Thoracic aorta (tissue), 2 donors: ENCODE measurements at places on chromosomes 16 and 17.

GRCh38 chr16:50276801-50277555, 10.6 kb downstream of the ADCY7 start:
- no peak for DNase-seq

- no peak for DNase-seq
These were observed 14.4 kb upstream of the CBX8 start for GRCh38 chr17:79811011-79811867.

DNA sequence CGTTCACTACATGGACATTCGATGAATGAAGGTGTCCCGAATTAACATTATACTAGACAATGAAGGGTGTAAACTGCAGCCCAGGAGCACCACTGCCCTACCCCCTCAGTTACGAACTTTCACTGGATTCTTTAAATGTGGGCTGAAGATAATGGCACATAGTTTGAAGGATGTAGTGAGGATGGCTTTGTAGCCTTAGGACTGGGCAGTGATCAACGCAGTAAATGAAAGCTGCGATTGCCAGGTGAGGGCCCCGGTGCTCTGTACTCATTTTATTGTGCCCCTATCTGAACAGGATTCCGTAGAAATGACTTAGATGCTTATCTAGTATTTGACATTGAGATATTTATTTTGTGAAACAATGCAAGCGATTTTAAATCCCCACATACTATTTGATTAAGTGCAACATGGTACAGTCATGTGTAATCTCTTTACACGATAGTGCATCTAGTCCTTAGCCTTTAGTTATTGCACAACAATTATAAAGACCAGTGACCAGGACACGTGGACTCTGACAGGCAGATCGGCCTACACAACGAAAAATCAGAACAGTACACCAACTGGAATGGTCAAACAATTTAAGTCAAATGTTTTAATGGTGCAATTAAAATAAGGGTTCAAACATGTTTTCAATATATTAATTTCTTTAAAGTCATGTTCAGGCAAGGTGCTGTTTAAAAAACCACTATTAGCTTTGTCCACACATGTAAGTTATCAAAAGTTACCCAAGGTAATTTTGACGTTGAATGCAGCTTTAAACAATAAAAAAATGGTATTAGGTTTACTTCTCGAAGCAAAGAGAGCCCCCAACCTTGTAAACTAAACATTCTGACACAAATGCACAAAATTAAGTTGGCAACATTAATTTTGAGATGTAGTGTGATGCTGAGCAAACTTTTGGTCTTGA, 17.4 kb upstream of the ERN1 start:
- DNase-seq: no peak

- DNase-seq: peak; percentile 44
These were observed 26.3 kb downstream of the NFE2L1 start for GRCh38 chr17:48074322-48075081.

DNA sequence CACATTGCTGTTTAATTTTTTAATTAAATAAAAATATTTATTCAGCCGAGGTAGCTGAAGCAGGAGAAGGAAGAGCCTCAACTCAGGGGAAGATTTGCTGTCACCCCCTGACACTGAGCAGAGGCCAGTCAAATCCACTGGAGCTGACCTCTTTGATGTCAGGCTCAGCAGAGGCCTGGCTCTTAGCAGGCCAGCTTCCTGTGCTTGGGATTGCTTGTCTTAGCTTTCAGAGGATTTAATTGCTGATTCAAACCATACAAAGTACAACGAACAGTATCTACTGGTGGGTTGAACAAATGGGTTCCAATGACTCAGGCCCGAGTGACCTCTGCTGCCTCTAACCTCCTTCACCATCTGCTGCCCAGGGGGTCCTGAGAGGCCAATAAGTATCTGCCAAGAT, 417.0 kb upstream of the HSBP1 start:
- DNase-seq: no peak

DNA sequence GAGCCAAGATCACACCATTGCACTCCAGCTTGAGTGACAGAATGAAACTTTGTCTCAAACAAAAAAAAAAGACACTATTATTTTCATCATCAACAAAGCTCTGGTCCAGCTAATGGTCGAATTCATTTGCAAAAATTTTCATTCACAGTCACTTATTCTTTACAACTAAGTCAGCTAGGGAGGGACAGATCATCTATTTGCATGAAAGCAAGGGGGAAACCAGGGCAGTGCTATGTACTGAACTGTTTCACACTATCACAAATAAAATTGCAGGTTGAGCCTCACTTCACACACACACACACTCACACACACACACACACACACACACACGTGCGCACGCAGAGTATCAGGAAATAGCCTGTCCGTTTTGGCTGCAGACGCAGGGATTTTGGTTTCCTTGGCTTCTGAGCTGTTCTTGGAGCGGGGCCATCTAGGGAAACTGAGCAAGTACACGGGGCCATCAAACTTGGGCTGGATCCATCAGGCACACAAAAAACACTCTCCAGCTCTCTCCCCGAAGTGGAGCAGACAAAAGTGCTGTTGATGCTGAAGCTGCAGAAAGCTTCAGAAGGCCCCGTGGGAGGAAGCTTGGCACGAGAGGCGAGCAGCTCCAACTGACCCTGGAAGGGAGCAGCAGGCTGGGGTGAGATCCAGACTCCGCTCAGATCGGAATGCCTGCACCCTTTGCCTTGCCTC, 44.3 kb upstream of the HELZ start:
- peak; percentile 3 for DNase-seq
